ENCODE measurements at places on chromosomes 16 and 17.

DNA sequence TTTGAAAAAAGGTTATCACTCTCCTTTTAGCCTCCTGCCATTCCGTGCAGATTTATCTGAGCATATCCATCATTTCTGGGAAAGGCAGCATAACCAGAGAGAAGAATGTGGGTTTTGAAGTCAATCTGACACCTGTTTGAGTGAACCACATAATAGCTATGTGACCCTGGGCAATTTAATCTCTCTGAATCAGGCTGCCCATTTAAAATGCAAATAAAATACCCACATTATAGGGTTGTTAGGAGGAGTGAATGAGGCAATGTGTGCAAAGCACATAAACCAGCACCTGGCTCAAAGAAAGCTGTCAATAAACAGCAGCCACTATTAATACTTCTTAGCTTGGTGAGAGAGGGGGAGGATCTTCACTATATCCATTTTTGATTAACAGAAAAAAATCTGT is 88.0 kb downstream of the CACNG1 start:
- no peak for DNase-seq

DNA sequence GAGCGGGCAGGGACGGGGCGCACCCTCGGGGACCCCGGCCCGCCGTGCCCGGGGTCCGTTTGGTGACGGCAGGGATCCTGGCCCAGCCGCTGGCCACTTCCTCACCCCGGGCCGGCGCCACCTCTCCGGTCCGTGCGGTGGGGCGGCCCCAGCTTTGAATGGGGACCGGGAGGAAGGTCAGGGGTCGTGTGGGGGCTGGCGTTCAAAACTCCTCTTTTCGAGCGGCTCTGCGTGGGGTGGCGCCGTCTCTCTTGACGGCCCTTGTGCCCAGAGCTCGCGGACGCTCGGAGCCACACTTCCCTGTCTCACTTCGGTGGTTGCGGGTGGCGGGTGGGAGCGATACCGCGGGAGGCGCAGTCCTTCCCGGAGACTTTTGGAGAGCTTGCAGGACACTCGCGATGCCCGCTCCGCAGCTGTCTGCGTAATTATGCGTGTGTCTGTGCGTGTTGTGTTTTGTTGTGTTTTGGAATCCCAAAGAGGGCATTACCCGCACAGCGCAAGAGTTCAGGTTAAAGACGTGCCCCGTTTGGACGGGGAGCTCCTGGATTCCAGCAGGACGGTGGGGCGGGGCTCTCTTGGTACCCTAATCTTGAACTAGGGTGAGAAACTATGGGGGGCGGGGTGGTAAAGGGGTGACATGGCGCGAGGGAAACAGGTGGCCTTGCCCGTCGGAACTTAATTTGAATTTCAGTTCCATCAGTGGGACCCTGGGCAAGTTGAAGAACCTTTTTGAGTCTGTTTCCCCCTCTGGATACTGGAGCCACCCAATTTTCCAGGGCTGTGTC is 637 bp downstream of the PLCG2 start:
- no peak for DNase-seq

DNA sequence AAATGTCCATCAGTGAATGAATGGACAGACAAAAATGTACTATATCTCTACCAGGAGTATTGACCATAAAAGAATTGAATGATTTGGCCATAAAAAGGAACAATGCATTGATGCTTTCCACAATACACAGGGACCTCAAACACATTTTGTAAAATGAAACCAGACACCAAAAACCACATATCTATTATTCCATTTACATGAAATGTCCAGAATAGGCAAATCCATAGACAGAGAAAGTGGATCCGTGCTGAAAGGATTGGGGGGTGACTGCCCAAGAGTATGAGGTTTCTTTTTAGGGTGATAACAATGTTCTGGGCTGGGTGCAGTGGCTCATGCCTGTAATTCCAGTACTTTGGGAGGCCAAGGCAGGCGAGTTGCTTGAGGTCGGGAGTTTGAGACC is 6.9 kb upstream of the LITAF start:
- no peak for DNase-seq

DNA sequence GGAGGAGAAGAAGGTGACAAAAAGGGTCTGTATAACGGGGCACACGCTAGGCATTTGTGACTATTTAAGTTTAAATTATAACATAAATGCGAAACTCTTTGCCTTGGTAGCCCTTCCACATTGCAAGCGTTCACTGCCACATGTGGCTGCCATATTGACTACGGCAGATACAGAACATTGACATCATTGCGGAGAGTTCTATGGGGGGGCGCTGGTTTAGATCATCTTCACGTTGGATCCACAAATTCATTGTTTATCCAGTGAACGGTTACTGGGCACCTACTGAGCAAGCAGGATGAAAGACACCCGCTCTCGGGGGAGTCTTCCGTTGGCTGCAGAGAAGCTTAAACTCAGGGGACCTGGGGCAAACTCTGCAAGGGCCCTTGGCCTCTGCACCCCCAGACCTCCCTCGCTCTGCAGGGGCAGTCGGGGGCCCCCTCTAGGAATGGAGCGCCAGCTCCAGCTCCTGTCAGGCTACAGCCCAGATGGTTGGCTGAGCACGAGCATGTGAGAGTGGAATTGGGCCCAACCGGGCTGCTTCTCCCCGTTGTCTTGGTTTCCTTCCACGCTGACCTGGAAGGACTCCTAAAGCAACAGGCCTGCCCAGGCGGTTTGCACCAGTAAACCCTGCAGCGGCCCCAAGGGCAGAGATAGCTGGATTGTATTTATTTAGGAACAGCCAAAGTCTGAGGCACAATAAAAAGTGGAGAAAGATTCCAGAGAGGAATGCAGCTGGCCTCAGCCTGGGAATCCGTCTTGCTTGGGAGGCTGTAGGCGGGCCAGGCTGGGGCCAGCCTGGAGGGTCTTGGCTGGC is 172.2 kb downstream of the SEC14L1 start:
- no peak for DNase-seq

GRCh38 chr17:68401288-68401687 is 56.0 kb downstream of the WIPI1 start:
- no peak for DNase-seq

DNA sequence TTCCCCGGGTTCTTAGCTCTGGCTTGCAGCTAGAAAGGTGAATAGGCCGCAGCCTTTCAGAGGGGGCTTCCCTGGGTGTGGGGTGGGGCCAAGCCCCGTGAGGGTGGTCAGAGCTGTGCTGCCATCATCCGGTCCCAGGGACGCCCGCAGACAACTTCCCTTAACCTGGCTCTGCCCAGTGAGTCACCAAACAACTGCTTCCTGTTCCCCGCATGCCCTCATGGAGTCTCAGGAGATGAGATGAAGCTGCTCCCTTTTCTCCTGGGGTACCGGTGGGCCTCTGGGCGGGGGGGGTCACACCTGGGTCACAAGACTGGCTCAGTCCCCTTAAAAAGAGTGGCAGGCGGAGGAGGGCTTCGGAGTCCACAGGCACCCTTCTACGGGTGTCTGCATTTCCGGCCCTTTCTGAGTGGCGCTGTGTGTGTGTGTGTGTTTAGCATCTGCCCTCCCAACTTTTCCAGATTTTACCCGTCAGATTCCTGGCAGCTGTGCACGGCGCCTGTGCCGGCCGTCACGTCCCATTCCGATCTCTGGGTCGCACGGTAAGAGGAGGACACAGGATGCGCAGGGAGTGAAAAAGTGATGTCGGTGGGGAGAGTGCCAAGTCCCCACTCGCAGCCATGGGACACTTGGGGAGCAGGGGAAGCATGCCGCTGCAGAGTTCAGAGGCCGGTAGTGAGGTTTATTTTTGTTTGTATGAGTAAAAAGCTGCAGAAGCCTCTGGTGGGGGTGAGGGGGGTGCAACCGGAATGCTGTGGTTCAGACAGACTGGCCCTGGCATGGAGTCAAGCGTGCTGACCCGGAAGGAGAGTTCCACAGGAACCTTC is 16.8 kb downstream of the HIC1 start:
- DNase-seq, result no peak

GRCh38 chr17:10119203-10120108 is 79.0 kb downstream of the GAS7 start:
- peak; percentile 32 for DNase-seq

DNA sequence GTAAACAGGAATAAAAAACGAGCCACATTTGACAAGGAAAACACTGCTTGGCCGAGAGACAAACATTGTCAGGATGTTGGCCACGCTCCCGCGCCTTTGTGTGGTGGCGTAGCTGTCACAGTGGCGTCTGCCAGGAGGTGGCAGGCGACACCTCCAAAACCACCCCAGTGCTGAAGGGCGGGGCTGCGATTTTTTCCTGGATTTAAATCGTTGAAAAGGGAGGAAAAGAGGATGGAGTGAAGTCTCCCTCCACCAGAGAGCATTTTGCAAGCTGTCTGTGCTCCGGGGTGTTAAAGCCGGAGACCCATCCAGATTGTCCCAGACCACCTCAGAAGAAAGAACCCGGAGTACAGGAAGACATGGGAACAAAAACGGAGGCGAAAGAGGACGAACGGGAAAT is 12.7 kb downstream of the MRM3 start:
- DNase-seq, result peak; percentile 85

GRCh38 chr17:75364078-75364477 is 41.4 kb downstream of the GRB2 start:
- DNase-seq, result no peak

DNA sequence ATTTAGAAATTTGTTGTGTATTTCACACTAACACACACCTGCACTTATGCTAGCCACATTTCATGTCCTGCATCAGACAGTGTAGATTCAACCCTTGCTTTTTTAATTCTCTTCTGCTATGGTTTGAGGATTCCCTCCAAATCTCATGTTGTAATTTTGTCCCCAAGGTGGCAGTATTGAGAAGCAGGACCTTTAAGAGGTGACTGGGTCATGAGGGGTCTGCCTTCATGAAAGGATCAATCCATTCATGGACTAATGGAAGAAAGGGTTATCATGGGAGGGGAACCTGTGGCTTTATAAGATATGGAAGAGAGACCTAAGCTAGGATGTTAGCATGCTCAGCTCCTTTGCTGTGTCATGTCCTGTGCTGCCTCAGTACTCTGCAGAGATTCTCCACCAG is 1032.2 kb downstream of the CDH11 start:
- DNase-seq, result no peak

GRCh38 chr17:428414-428813 is 75.8 kb upstream of the RPH3AL start:
- DNase-seq, result no peak

DNA sequence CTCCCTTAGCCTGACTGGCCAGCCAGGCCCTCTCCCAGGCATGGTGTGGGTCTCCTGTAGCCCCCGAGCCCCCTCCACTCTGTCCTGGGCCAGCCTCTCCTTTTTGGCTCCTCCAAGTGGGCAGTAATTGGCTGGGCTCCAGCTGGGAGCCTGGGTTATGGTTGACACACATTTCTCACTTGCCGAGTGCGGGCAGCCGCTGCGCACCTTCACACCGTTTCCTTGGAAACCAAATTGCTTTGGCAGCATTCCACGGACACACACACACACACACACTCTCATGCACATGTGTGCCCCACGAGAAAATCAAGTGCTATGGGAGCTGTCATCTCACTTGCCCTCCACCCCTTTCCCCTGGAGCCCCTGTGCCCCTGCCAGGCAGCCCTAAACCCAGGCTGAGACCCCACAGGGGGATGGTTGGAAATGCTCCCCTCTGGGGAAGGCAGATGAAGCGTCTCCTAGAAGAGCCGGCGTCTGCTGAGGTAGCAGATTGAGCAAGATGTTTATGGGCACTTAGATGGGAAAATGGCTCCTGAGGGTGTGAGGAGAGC is 402.7 kb upstream of the TNRC6C start:
- no peak for DNase-seq

DNA sequence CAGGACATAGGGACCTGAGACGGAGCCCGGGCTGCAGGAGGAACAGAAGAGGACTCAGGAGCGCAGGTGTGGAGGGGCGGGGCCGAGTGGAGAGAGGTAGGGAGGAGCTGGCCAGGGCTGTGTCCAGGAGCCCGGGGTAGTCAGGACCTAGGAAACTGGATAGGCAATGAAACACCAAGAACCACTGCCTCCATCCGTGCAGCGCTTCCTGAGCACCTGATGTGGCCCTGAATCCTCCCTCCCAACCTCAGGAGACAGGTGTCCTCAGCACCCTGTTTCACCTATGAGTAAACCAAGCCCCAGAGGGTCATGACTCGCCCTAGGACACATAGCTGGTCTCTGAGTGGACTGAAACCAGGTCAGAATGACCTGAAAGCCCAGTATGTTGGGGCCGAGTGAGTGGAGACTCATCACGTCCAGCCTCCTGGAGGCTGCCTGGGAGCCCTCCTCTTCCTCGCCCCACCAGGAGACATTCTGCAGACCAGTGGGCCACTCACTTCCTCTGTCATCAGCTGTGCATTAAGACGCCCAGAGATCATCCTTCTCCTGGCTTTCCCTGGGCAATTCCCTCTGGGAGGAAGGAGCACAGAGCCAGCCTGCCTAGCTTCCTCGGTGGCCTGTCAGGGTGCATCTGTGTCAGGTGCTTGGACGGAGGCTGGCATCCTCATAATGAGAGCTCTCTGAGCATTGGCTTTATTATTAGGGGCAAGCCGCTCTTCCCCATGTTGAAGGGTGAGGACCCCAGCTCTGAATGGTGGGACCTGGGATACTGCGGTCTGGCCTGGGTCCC is 72.8 kb downstream of the SCNN1B start:
- DNase-seq, result no peak

DNA sequence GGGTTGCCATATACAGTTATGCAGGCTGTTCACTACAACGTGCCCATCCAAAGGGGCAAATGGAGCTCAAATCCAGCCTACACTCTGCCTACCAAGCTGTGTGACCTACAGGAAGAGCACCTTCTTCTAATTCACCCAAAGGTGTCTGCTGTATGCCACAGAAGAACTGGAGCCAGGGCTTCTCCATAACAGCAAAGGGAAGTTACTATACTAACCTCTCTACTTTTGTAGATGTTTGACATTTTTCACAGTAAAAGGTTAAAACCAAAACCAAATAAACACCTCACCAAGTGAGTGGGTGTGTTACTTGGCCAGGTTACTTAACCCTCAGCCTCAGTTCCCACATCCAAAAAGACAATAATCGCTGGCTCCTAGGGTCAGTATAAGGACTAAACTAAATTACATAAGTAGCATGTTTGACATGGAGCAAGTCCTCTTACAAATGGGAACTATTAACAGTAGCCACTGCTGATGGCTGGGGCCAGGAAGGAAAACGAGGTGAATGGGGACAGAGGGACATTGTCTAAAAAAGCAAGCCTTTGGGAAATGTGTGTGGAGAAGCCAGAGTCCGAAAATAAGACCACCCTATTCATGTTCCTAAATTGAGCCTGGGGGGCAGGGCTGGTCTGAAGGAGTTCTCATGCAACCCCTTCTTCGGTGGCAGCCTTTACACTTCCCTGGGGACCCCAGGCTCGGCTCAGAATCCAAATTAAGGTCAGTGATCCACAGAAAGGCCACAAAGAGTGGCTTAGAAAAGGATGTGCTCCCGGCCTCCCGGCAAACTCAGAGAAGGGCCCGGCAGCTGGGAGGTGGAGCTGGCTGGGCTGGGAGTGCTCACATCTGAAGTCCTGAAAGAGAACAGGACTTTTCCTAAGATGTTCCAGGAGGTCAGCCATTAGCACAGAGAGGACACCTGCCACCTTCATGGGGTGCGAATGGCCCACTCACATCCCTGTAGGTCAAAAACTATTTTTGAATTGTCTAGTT is 13.5 kb downstream of the CUEDC1 start:
- no peak for DNase-seq

- no peak for DNase-seq
Measured at GRCh38 chr17:77315551-77316190, 174.9 kb downstream of the SEC14L1 start.

- no peak for DNase-seq
Measured at GRCh38 chr17:81427173-81428120, 32.2 kb downstream of the BAHCC1 start.
